ENCODE measurements at places on chromosomes 13 and 19. TPM values are rescaled to one million over a fixed set of nuclear protein-coding genes. Genes with fewer than 3 reads are reported as not detected.
A peak's percentile ranks its signal among the peaks of the same experiment; 100 is the strongest.

DNA sequence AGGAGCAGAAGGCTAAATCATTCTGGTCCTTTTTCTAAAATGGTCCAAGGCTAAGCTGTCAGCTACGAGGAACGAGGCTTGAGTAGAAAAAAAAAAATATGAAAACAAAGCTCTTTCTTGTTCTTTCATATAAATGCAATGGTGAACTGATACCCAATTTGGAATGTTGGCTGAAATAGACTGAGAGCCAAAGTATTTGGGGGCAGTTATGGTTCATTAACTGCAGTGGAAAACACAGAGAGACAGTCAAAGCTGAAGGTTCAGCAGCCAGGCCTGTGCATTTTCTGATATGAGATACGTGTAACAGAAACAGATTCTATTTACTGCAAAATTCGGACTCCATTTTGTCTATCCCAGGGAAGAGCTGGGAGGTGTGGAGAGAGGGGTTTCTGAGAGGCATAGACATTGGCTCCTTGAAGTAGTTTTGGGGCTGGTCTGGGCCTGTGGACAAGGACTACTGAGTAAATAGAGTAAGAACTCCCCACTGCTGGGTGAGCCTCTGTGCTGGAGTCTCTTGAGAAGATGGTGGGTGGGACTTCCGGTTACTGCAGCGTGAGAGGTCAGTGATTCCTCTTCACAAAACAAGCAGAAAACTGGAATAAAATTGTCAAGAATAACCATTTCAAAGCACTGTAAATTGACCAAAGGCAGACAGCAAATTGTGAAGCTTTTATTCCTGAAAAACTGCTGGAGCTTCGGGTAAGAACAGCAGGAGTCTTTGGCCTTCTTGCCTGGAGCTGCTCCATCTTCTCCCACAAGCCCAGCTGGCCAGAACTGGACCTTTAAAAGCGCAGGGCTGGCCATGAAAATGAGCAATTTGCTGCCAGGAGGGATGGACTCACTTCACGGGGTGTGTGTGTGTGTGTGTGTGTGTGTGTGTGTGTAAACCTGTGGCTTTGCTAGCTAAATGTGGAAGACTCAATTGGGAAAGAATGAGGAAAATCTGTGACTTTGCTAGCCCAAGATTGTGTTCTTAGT is 43.1 kb upstream of the CNMD start:
- H3K27me3 ChIP-seq = peaks cover 6% of the 10 kb centered on the region
- H3K4me1 ChIP-seq = no peaks in the 10 kb centered on the region
- H3K4me3 ChIP-seq = no peak overlapping the region

DNA sequence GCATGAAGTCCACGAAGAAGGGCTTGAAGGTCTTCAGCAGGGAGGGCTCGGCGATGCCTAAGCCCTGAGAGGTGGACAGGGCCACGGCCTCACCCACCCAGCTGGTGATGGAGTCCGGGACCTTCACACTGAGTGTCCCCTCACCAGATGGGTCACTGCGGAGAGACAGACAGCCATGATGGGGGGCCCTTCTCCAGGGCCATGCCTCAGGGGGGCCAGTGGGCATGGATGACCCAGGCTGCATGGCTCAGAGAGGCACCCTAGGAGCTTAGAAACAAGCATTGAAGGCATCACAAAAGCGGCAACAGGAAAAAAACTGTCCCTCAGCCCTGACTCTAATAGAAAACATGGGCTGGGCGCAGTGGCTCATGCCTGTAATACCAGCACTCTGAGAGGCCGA is 63.2 kb downstream of the F2RL3 start:
- H3K27me3 ChIP-seq = peaks cover 9% of the 10 kb centered on the region
- no peaks in the 10 kb centered on the region for H3K36me3 ChIP-seq
- no peaks in the 10 kb centered on the region for H3K4me1 ChIP-seq
- no peak for DNase-seq

TUBGCP3 gene
- 43.2 TPM for total RNA-seq

- no peak overlapping the region for H3K27ac ChIP-seq
- H3K27me3 ChIP-seq = no peaks in the 10 kb centered on the region
- no peak for DNase-seq
- no peaks in the 10 kb centered on the region for H3K36me3 ChIP-seq
These were observed 595.5 kb downstream of the LMO7 start for GRCh38 chr13:76231522-76232167.

DNA sequence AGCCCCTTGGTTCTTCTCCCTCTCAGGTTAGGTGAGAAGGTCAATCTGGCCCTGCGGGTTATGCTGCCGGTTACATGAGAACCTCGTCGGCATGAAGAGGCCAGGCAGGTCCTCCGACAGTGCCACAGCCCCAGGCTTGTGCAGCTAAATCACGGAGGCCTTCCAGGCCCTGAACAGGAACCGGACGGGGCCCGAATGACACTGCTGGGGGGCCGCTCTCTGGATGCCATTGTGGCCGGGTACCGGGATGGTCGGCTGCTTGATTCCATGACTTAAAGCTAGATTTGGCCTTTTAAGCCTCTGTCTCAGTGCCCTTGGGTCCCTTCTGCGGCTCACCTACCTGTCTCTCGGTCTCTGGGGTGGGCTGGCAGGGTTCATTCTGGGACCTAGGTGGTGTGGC is 48.4 kb downstream of the C1QTNF9 start:
- no peaks in the 10 kb centered on the region for H3K4me1 ChIP-seq
- no peak for DNase-seq
- H3K36me3 ChIP-seq = no peaks in the 10 kb centered on the region
- no peak overlapping the region for H3K27ac ChIP-seq
- no peak overlapping the region for H3K4me3 ChIP-seq
- H3K27me3 ChIP-seq = no peaks in the 10 kb centered on the region

- peaks cover 7% of the 10 kb centered on the region for H3K4me1 ChIP-seq
- H3K27ac ChIP-seq = no peak overlapping the region
- H3K4me3 ChIP-seq = peak overlapping the region; percentile 63
- H3K36me3 ChIP-seq = no peaks in the 10 kb centered on the region
These were observed 78.3 kb downstream of the CYSLTR2 start for GRCh38 chr13:48731957-48732569.

DNA sequence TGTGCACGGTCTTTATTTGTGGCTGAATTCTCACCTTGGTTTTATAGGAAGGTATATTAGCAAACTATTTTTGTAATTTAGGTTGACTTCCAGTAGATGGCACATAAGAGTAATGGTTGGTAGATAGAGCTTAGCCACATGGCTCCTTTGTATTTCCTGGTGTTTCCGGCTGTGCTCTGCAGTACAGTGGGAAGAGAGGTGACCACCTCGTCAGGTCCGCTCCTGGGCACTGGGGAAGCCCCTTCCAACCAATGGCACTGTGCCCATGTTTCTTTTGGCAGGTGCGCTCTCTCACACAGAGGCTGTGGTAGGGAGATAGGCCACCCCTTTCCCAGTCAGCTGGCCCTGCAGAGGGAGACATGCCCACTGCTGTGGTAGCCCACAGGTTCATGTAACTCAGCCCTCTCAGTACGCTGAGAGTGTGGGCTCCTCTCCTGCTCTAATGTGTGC is 74.3 kb upstream of the ATP12A start:
- no peak for DNase-seq
- H3K27me3 ChIP-seq = no peaks in the 10 kb centered on the region
- H3K27ac ChIP-seq = peak overlapping the region; percentile 71
- peaks cover 28% of the 10 kb centered on the region for H3K36me3 ChIP-seq

DNA sequence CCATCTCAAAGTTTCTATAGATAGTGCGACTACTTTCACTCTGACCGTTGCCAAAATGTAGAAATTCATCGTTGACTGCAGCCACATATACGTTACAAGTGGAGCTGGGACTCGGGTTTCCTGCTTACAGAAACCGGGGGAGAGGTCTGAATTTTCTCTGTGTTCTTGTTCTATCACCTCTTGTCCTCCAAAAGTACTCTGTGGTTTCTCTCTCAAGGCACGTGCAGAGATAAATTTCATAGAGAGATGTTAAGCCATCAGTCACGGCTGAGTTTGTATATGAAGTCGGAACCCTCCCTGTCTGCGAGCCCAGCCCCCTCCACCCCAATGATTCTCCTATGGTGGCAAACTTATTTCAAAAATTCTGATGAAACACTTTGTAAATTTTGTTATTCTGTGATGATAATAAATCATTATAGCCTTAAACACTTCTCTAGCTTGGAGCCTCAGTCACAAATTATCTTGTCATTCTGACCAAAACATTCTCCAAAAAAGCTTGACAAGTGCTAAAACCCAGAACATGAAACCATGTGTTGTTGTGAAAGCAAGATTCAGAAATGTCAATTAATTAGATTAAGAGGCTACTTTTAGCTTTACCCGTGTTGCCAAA is 87.5 kb downstream of the TSHZ3 start:
- H3K4me3 ChIP-seq = no peak overlapping the region
- H3K36me3 ChIP-seq = no peaks in the 10 kb centered on the region
- H3K27ac ChIP-seq = no peak overlapping the region
- H3K4me1 ChIP-seq = peaks cover 5% of the 10 kb centered on the region

CEACAM16 gene
- not detected for total RNA-seq

DNA sequence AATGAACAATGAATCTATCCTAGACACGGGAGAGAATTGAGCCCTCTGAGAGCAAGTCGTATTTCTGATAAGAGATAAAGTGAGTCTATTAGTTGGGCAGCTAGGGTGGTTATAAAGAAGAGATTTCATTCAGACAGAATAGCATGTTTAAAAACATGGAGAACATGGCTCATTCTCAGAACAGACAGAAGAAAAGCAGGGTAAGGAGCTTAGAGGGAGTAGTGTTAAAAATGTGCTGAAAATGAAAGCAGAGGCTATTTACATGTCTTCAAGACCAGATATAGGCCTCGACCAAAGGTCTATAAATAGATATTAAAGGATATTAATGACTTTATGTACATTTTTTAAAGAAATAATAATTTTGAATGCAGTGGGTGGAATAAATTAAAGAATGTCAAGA is 149.5 kb downstream of the SLITRK1 start:
- no peak overlapping the region for H3K4me3 ChIP-seq
- no peak overlapping the region for H3K27ac ChIP-seq
- H3K36me3 ChIP-seq = no peaks in the 10 kb centered on the region
- H3K4me1 ChIP-seq = no peaks in the 10 kb centered on the region
- DNase-seq = no peak

SPACA7 gene
- not detected for total RNA-seq

TJP3 gene
- total RNA-seq = 0.39 TPM

DNA sequence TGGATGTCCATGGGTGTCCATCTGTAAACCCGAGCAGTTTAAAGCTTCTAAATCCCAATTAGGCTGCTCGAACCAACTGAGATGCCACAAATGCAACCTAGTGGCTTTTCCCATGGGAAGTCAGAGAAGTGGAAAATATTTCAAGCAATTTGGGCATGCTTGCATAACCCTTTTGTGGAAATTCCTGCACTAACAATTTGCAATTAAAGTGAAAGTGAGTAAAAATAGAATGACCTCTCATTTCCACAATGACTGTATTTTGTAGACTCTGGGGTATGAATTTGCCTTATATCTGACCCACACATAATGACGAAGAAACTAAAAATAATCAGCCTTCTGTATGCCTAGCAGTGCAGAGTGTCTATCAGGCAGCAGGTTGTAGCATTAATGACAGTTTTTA is 91.8 kb upstream of the TSC22D1 start:
- no peaks in the 10 kb centered on the region for H3K4me1 ChIP-seq
- H3K4me3 ChIP-seq = no peak overlapping the region
- no peak for DNase-seq

DNA sequence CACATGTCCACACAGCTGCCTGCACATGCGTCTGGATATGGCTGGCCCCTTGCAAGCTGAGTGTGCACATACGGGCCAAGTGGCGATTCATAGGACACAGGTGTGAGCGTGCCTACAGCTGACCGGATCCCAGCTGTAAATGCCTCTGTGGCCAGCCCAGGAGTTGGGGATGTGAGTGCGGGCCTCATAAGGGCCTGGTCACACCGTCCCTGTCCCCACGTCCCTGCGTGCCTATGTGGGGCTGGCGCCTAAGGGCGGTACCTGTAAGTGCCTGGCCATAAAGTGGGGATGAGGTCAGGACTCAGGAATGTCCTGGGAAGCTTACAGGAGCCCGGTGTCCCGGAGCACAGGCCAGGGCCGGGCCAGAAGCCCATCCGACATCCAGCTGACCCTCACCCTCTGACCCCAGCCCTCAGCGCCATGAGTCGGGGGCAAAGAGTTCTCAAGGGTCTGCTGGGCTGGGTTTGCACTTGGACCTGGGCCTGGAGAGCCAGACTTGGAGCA is 1.3 kb upstream of the ARHGAP45 start:
- H3K27me3 ChIP-seq = no peaks in the 10 kb centered on the region
- H3K4me3 ChIP-seq = peak overlapping the region; percentile 22
- no peak overlapping the region for H3K27ac ChIP-seq
- H3K4me1 ChIP-seq = peaks cover 24% of the 10 kb centered on the region
- DNase-seq = no peak

GRCh38 chr13:36377826-36378468 is 31.8 kb upstream of the SPART start:
- H3K4me3 ChIP-seq = no peak overlapping the region
- H3K36me3 ChIP-seq = no peaks in the 10 kb centered on the region
- no peak for DNase-seq
- H3K27ac ChIP-seq = no peak overlapping the region
- no peaks in the 10 kb centered on the region for H3K27me3 ChIP-seq
- H3K4me1 ChIP-seq = no peaks in the 10 kb centered on the region

- DNase-seq = no peak
- no peaks in the 10 kb centered on the region for H3K36me3 ChIP-seq
- H3K4me1 ChIP-seq = peaks cover 6% of the 10 kb centered on the region
These were observed 13.4 kb upstream of the KLK4 start for GRCh38 chr19:50924586-50924985.

GRCh38 chr19:50490411-50490811 is 13.8 kb upstream of the GARIN5A start:
- no peak for DNase-seq
- H3K4me3 ChIP-seq = no peak overlapping the region
- H3K36me3 ChIP-seq = peaks cover 18% of the 10 kb centered on the region
- H3K27ac ChIP-seq = no peak overlapping the region

NOTCH3 gene
- 0.12 TPM for total RNA-seq

ZNF865 gene
- total RNA-seq = 10.7 TPM

- H3K27me3 ChIP-seq = peaks cover 92% of the 10 kb centered on the region
- peaks cover 8% of the 10 kb centered on the region for H3K4me1 ChIP-seq
- H3K4me3 ChIP-seq = no peak overlapping the region
- no peak for DNase-seq
These were observed 6.4 kb downstream of the POU4F1 start for GRCh38 chr13:78596736-78597601.

- no peak overlapping the region for H3K4me3 ChIP-seq
- no peaks in the 10 kb centered on the region for H3K36me3 ChIP-seq
- H3K4me1 ChIP-seq = no peaks in the 10 kb centered on the region
- peaks cover 4% of the 10 kb centered on the region for H3K27me3 ChIP-seq
- H3K27ac ChIP-seq = no peak overlapping the region
- DNase-seq = no peak
These were observed 126.9 kb downstream of the ITGBL1 start for GRCh38 chr13:101579281-101579802.

GRCh38 chr19:34555447-34555846 is 73.9 kb downstream of the WTIP start:
- DNase-seq = no peak
- no peaks in the 10 kb centered on the region for H3K36me3 ChIP-seq
- no peaks in the 10 kb centered on the region for H3K4me1 ChIP-seq
- peaks cover 49% of the 10 kb centered on the region for H3K27me3 ChIP-seq

LMTK3 gene
- 2.8 TPM for total RNA-seq

GRCh38 chr13:32838945-32839344 is 177.3 kb upstream of the KL start:
- H3K27ac ChIP-seq = peak overlapping the region; percentile 72
- H3K36me3 ChIP-seq = peaks cover 2% of the 10 kb centered on the region
- no peak overlapping the region for H3K4me3 ChIP-seq
- no peak for DNase-seq

All from activated naive CD8-positive, alpha-beta T cell treated with anti-CD3 and anti-CD28 coated beads for 36 hours (primary cell).